ENCODE measurements at places on chromosomes 3 and 15. TPM values are rescaled to one million over a fixed set of nuclear protein-coding genes. Genes with fewer than 3 reads are reported as not detected.

DNA sequence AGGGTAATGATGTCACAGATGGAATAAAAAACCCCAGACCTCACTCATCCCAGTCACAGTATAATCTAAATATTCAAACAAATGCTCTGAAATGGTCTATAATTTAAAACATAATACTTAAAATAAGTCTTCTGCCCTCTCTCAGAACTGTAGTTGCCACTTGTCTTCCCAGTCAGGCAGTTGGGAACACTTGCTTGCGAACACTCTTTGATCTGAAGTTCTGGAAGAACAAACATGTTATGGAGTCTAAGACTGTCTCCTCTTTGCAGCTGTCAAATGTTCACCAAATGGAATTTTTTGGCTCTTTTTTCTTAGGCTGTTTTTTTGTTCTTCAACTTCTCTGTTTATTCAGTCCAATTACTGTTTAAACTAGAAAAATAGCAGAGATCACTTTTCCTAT lies 711.1 kb upstream of the GOLIM4 start:
- H3K36me3 ChIP-seq, result no peaks in the 10 kb centered on the region
- no peaks in the 10 kb centered on the region for H3K27me3 ChIP-seq
- no peak overlapping the region for H3K27ac ChIP-seq
- H3K4me1 ChIP-seq, result no peaks in the 10 kb centered on the region
- DNase-seq, result no peak
- no peak overlapping the region for H3K4me3 ChIP-seq

DNA sequence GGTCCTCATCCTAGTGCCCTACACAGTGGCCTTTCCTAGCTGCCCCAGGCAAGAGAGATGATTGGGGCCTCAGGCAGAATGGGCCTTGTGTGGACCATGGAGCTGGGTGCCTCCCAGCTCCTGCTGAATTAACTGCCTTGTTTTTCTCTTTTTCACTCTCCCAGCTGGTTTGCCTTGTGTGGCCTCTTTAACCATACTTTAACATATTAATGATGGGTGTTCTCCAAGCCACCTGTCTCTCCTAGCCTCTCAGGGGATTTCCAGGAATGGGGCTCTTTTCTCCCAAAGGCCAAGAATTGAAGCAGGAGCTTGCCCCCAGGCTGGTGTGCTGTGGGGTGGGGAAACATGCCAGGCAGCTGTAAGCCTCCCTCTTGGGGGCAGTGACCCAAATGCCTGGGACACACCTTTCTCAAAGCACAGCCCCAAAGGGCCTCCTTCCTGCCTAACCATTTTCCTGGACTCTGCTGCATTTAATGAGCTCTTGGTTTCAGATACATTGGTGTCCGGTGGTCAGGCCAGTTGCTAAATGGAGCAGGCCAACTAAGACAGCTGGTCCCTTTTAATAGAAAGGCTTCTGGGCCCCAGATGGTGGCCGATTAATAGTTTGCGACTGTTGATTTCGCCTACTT lies 5.6 kb downstream of the ALPK3 start:
- peaks cover 3% of the 10 kb centered on the region for H3K27me3 ChIP-seq
- DNase-seq, result no peak
- H3K4me1 ChIP-seq, result peaks cover 8% of the 10 kb centered on the region
- H3K36me3 ChIP-seq, result no peaks in the 10 kb centered on the region

DNA sequence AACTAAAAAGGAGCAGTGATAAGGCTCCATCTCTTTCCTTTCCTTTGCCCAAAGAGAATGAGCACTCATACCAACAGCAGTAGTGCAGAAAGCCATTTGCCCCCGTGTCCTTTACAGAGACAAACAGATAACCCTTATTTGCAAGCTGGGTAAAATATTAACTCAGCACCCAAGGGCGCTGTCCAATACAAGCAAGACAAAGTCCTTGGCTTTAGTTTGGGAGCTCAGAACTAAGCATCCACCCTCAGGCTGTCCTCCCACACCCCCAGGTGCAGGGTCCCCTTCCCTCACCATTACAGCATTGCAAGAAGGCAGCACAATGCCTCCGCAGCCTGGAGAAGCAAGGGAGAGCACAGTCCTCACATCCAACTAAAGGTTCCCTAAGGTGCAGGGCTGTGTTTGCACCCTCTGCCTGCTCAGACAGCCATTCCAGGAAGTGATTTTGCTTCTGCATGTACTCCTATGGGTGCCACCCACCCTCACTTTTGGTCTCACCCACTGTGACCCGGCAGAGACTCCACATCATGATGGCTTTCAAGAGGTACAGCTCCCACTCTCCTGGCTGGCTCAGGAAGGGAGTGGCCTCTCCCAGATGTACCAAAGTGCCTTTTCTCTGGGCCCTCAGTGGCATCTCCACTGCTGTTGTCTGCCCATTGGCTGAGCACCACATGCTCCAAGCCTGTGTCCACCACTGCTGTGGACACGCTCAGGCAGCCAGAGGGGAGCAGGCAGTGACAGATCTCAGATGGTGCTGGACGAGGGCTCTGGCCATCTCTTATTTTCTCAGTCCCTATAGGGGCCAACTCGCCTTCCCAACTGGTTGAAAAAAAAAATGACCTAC lies 34.1 kb upstream of the HES1 start:
- H3K27ac ChIP-seq, result no peak overlapping the region
- DNase-seq, result no peak
- peaks cover 40% of the 10 kb centered on the region for H3K27me3 ChIP-seq

GRCh38 chr3:3110299-3110630 lies at the start of gene IL5RA:
TSS of gene IL5RA (minus strand) at chr3:3110374. CDS start at chr3:3104984, 5,390 bp downstream.
- peak within 1 kb of the TSS; percentile 66 for H3K27ac ChIP-seq
- no peaks in the 10 kb centered on the region for H3K36me3 ChIP-seq
- no peak for DNase-seq
- H3K4me1 ChIP-seq, result peaks cover 8% of the 10 kb centered on the region
- H3K27me3 ChIP-seq, result no peaks in the 10 kb centered on the region

GRCh38 chr15:92663250-92663951 lies 7.8 kb upstream of the FAM174B start:
- no peak overlapping the region for H3K27ac ChIP-seq
- no peak overlapping the region for H3K4me3 ChIP-seq
- no peak for DNase-seq
- H3K4me1 ChIP-seq, result no peaks in the 10 kb centered on the region
- H3K27me3 ChIP-seq, result peaks cover 19% of the 10 kb centered on the region

DNA sequence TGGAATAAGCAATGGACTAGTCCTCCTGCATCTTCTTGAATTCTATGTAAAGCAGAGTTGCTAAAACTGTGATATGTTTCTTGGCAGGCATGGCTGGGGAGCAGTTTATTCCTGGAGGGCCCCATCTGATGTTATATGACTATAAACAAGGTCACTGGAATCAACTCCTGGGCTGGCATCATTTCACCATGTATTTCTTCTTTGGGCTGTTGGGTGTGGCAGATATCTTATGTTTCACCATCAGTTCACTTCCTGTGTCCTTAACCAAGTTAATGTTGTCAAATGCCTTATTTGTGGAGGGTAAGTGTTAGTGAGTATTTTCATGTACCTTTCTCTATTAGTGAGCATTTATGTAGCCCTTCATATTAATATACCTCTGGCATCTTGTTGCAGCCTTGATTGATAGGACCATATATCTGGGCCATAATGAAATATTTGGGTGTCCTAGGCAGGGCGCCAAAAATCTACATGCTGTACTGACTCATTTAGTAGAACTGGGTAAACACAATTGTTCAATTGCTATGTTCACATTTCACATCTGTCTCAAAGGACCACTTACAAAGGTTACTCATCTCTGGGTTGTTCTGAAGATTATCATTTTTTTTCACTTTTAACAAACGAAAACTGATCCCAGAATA lies 52.6 kb upstream of the ADGRG7 start:
- H3K27ac ChIP-seq, result no peak overlapping the region
- H3K4me1 ChIP-seq, result no peaks in the 10 kb centered on the region
- no peaks in the 10 kb centered on the region for H3K36me3 ChIP-seq
- no peak overlapping the region for H3K4me3 ChIP-seq

GRCh38 chr3:167078070-167078622 lies 302.0 kb downstream of the ZBBX start:
- H3K4me1 ChIP-seq, result no peaks in the 10 kb centered on the region
- H3K36me3 ChIP-seq, result no peaks in the 10 kb centered on the region
- H3K27me3 ChIP-seq, result no peaks in the 10 kb centered on the region
- no peak for DNase-seq
- no peak overlapping the region for H3K27ac ChIP-seq
- no peak overlapping the region for H3K4me3 ChIP-seq

DNA sequence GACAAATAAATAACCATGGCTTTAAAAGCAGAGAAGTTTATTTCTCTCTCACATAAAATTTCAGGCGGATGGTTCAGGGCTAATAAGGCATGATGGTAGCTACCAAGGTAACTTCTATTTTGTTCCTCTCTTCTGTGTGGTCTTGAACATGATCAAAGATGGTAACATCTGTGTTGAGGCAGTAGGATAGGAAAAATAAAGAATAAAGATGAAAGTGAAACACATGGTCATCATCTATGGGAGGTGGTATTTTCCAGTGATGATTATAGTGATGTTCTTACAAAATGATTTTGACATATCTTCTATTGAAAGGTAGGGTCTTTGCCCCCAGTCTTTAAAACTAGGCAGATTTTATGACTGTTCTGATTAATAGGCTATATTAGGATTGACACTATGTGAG lies 14.2 kb upstream of the SST start:
- H3K27me3 ChIP-seq, result peaks cover 17% of the 10 kb centered on the region
- H3K4me3 ChIP-seq, result no peak overlapping the region
- H3K27ac ChIP-seq, result no peak overlapping the region
- no peak for DNase-seq
- no peaks in the 10 kb centered on the region for H3K36me3 ChIP-seq

- H3K27ac ChIP-seq, result no peak overlapping the region
- no peaks in the 10 kb centered on the region for H3K36me3 ChIP-seq
- peak; percentile 29 for DNase-seq
- H3K4me3 ChIP-seq, result peak overlapping the region; percentile 11
- H3K4me1 ChIP-seq, result peaks cover 90% of the 10 kb centered on the region
- H3K27me3 ChIP-seq, result no peaks in the 10 kb centered on the region
Observed at GRCh38 chr3:184556582-184557347, 4.8 kb upstream of the EPHB3 start.

- peaks cover 5% of the 10 kb centered on the region for H3K27me3 ChIP-seq
- no peak overlapping the region for H3K4me3 ChIP-seq
- H3K4me1 ChIP-seq, result no peaks in the 10 kb centered on the region
- H3K36me3 ChIP-seq, result no peaks in the 10 kb centered on the region
Observed at GRCh38 chr3:157611536-157612076, 108.4 kb upstream of the VEPH1 start.

DNA sequence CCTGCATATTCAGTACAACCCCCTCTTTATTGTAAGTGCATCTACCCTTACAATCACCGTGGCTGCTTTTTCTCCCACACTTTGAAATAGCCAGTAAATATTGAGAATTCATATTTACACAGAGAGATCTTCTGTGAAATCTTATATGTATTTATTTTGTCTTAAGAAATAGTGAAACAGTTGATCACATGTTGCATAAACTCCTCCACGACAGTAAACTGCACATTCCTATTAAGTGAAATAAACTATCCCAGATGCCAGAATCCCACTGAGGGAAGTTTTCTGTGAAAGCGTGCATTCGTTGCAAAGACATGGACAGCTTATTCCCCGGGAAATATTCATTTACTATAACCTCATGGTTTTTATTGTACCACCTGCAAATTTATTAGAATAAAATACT lies 796.0 kb downstream of the ROBO2 start:
- H3K27me3 ChIP-seq, result no peaks in the 10 kb centered on the region
- H3K36me3 ChIP-seq, result no peaks in the 10 kb centered on the region
- DNase-seq, result no peak
- no peak overlapping the region for H3K27ac ChIP-seq
- no peak overlapping the region for H3K4me3 ChIP-seq

DNA sequence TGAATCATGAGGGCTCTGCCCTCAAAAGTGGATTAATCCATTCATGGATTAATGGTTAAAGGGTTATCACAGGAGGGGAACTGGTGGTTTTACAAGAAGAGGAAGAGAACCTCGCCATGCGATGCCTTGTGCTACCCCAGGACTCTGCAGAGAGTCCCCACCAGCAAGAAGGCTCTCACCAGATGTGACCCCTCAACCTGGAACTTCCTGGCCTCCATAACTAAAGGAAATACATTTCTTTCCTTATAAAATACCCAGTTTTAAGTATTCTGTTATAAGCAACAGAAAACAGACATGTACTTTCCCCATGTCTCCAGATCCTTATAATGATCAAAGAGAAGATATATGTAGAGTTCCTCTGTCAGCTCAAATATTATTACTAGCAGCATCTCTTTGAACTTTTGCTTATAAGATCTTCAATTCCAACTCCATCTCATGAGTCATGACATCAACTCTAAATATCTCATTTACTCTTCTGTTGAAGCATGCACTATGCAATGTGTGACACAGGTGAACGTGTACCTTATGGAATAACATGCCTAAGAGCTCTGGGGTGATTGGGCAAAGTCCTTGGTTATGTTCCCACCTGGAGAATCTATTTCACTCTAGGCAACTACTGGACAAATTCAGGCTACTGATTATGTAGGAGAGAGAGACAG lies 37.5 kb upstream of the ZBTB38 start:
- no peak overlapping the region for H3K27ac ChIP-seq
- no peak overlapping the region for H3K4me3 ChIP-seq
- H3K4me1 ChIP-seq, result no peaks in the 10 kb centered on the region
- H3K27me3 ChIP-seq, result no peaks in the 10 kb centered on the region
- DNase-seq, result no peak
- no peaks in the 10 kb centered on the region for H3K36me3 ChIP-seq

- no peak for DNase-seq
- H3K27me3 ChIP-seq, result peaks cover 4% of the 10 kb centered on the region
- no peak overlapping the region for H3K4me3 ChIP-seq
- no peak overlapping the region for H3K27ac ChIP-seq
Observed at GRCh38 chr3:182671541-182671940, 121.8 kb upstream of the ATP11B start.

IL17RB gene
- total RNA-seq, result 2.4 TPM

TTLL13 gene
- total RNA-seq, result 1.7 TPM

GOLGA6A gene
- 0.13 TPM for total RNA-seq

PLOD2 gene
- 0.28 TPM for total RNA-seq

SPINK8 gene
- not detected for total RNA-seq

IL17RE gene
- total RNA-seq, result 1.1 TPM

CP gene
- 0.69 TPM for total RNA-seq

RFX7 gene
- total RNA-seq, result 28.7 TPM

DNAH1 gene
- total RNA-seq, result 44.2 TPM

ZNF80 gene
- total RNA-seq, result 0.47 TPM

CASR gene
- total RNA-seq, result 0.03 TPM

GOLGA8S gene
- 0.41 TPM for total RNA-seq

ITIH1 gene
- not detected for total RNA-seq

LIPC gene
- 1.6 TPM for total RNA-seq
